ENCODE measurements at places on chromosomes 11 and 22.
A peak's percentile ranks its signal among the peaks of the same experiment; 100 is the strongest.

- no peak for DNase-seq
Measured at GRCh38 chr22:46511151-46512038, 26.0 kb downstream of the CELSR1 start.

GRCh38 chr11:91998481-91998880 lies 226.1 kb upstream of the FAT3 start:
- DNase-seq, result no peak

- DNase-seq, result no peak
Measured at GRCh38 chr22:49368221-49368975, 459.3 kb downstream of the BRD1 start.

- peak; percentile 35 for DNase-seq
Measured at GRCh38 chr22:48737461-48738203, 1090.0 kb downstream of the BRD1 start.

DNA sequence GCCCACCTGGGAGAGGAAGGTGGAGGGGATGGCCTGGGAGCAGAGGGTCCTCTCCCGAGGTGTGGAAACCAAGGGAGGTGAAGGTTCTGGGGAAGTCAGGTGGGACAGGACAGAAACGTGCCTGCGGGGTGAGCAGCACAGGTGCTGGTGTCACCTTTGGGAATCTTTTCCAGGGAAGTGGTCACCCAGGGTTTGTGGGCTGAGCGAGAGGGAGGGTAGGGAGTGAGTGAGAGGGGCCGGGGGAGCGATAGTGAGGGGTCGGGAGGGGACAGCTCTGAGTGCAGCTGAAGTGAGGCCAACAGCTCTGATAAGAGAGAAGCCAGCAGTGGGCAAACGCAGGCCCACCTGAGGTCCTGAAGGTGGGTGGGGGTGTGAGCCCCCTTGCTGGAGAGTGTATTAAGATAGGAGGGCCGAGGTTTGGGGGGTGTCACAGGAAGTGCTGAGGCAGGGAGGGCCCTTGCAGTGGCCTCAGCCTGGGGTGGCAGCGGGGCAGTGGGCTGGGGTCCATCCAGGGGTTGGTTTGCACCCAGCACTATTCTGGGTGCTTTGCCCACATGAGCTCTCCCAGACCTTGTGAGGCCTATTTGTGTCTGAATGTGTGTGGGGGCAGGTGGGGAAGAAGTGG lies 1.6 kb upstream of the SHANK3 start:
- no peak for DNase-seq

DNA sequence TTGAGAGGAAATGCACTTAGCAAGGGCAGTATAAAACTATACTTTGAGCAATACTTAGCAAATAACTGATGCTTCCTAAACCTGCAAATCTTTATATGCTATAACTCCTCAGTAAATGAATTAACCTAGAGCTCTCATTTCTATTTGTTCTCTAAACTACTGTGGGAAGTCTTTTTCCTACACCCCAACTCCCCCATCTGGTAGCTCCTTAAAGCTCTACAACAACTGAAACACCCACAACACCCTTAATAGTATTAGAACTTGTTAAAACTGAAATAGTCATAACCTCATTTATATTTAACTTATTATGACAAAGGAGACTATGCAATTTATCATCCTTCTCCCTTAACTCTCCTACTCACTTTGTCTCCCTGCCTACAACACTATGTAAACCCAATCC lies 43.4 kb downstream of the GUCY1A2 start:
- DNase-seq, result no peak

- no peak for DNase-seq
Measured at GRCh38 chr11:9017773-9018172, 14.0 kb upstream of the NRIP3 start.

All from activated naive CD4-positive, alpha-beta T cell treated with anti-CD3 and anti-CD28 coated beads, Interleukin-2, amount 50 U/mL, for 72 hours (primary cell).